ENCODE measurements at places on chromosomes 7 and 10.

GRCh38 chr10:92239600-92240288 lies 51.1 kb downstream of the CPEB3 start:
- no peak for DNase-seq

GRCh38 chr10:110851020-110851612 lies 20.6 kb upstream of the PDCD4 start:
- DNase-seq: no peak

GRCh38 chr10:131808370-131808930 lies 92.4 kb upstream of the PPP2R2D start:
- no peak for DNase-seq

GRCh38 chr7:26813432-26813831 lies 51.0 kb downstream of the SKAP2 start:
- no peak for DNase-seq

DNA sequence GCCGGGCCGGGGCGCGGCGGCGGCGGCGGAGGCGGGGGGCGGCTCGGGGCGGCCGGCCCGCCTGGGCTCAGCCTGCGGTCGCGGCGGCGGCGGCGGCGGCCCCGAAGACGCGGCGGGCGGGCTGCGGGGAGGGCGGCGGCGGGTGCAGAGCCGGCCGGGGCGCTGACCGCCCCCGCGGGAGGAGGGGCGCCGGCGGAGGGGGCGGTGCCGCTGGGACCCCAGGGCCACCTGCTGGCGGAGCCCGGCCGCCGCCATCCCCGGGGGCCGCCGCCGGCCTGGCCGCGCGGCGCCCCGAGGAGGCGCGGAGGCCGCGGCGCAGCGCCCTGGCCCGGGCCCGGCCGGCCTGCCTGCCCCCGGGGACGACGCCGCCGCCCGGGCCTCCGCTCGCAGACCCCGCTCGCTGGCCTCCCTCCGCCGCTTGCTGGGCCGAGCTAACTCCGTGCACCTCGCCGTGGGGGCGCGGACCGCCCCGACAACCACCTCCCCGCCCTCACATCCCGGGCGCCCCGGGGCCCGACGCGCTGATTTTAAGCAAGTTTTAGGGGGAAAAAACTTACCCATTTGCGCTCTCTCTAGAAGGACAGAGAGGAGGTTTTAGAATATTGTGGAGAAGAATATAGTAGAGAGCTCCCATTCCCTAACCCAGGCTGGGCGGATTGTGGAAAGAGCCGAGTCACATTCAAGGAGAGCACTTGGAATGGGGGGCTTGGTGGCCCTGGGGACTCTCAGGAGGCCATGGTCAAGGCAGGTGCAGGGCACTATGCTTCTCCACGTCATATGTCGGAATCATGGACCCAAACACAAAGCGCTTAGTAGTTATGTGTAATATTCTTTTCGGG lies at the start of gene BEND7:
Gene BEND7 (minus strand): TSS at position 140 of the 839 bp plus-strand sequence. CDS start 481 bp downstream, outside the sequence.
- no peak for DNase-seq

GRCh38 chr10:95327367-95327766 lies 36.6 kb upstream of the PDLIM1 start:
- no peak for DNase-seq

Measured in RWPE2 (cell line).